ENCODE measurements at places on chromosomes 16 and 17.

- DNase-seq: no peak
Observed at GRCh38 chr17:35051183-35051578, 12.3 kb downstream of the RFFL start.

DNA sequence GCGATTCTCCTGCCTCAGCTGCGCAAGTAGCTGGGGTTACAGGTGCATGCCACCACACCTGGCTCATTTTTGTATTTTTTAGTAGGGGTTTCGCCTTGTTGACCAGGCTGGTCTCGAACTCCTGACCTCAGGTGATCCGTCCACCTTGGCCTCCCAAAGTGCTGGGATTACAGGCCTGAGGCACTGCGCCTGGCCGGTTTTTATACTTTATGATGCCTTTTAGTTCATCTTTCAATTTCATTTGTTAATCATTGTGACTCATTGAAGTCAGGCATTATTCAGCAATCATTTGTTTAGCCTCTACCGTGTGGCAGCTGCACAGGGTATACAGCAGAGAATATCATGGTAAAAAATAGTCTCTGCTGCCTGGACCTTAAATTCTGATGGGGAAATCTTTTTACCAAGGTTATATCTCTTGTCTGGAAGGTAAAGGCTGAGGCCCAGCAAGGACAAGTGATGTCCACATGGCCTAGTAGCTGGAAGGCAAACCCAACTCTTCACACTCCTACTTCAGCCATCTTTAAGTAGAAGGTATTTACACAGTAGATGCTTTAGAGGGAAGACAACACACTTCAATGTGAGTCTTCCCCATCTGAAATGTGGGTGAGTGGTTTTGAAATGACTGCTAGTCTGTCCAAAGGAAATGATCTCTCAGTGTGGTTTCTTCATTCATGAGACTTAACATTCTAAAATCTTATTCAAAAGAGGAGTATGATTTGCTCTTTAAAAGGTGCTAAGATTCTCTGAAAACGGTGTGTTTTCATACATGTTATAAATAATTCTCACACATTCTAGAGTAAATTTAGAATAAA, 2.4 kb downstream of the PRPSAP2 start:
- no peak for DNase-seq

- DNase-seq: no peak
Observed at GRCh38 chr17:7083592-7083991, 3.5 kb upstream of the CLEC10A start.

DNA sequence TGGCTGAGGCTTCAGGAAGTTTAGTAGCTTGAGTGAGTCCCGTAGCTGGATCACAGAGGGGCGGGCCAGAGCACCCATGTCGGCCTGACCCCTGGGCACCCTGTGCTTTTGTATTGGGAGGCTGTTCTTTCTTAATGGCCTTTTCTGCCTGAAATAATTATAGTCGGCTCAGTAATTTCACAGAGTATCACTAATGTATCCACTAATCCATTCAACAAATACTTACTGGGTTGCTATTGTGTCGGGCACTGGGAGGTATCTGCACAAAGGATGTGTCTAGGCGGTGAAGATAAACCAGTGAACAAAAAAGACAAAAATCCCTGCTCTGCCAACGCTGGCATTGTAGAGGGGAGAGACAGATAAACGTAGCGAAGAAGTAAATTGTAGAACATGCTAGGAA, 318.6 kb downstream of the FOXL1 start:
- DNase-seq: no peak

- DNase-seq: no peak
Observed at GRCh38 chr17:82134101-82134500, 36.1 kb upstream of the FASN start.

DNA sequence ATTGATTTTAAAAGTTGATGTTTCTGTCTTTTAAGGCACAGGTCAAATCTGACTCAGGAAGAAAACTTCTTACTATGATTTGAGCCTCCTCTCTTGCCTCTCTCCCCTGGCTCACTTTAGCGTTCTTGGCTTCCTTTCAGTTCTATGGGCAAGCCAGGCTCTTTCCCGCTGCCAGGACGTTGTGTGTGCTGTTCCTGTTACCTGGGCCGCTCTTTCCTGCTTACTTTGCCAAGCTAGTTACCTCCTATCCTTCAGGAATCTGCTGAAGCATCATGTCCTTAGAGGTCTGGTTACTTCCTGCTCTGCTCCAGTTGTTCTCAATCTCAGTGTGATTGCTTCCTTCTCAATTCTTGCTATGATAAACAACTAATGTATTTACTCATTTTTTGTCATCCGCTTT, 1108.5 kb upstream of the EEF2KMT start:
- no peak for DNase-seq

GRCh38 chr16:80735846-80736245, 68.6 kb downstream of the CDYL2 start:
- DNase-seq: no peak

DNA sequence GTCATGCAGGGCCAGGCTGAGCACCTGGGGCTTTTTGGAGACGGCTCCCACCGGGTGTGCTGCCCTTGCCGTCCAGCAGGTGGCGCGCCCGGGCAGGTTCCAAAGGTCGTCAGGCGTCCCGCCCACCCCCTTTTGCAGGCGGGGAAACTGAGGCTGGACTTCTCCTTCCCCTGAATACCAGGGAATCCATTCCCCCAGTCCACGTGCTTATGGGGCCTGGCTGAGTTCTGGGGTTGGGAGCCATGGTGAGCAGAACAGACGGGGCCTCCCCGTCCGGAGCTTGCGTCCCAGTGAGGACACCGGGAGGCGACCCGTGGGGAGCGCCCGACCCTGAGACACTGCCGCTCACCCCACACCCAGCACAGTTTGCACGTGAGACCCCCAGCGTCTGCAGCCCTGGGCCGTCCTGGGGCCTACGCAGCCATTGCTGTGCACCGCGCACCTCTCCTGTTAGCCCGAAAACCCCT, 51.8 kb upstream of the JPH3 start:
- DNase-seq: peak; percentile 26

GRCh38 chr16:89096768-89097391, 3.2 kb downstream of the ACSF3 start:
- no peak for DNase-seq

GRCh38 chr16:60485872-60486489, 1550.3 kb downstream of the CDH8 start:
- no peak for DNase-seq

DNA sequence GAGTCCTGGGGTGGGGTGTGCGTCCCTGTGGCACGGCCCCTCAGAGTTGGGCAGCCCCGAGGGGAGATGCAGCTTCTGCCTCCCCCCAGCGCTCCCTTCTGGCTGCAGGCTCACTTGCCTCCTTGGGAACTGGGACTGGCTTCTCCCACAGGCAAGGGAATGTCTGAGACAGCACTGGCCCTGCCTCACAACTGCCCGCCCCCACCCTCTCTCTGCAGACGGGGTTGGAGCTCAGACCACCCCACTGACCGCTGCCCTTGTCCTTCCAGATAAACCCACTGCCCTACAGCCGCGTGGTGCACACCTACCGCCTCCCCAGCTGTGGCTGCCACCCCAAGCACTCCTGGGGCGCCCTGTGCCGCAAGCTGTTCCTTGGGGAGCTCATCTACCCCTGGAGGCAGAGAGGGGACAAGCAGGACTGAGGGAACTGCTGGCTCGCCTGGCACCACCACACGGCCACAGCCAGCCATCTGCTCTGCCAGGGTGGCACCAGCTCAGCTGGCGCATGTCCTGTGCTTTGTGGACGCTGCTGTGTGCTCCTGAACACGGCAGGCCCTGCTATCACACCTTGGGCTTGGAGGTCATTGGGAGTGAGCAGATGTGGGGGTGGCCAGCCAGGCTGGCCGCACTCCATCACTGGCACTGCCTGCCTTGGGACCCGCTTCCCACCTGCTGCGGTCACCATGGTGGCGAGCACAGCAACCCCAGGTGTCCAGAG, 7.1 kb upstream of the RAB40C start:
- DNase-seq: no peak

- DNase-seq: no peak
Observed at GRCh38 chr16:55408661-55409060, 70.3 kb upstream of the MMP2 start.

GRCh38 chr16:55444754-55445485, 34.1 kb upstream of the MMP2 start:
- DNase-seq: no peak

- no peak for DNase-seq
Observed at GRCh38 chr16:88534638-88535190, 35.5 kb upstream of the ZC3H18 start.

GRCh38 chr17:80026359-80027042, 9.2 kb downstream of the TBC1D16 start:
- no peak for DNase-seq

GRCh38 chr16:57615813-57616212, 12.6 kb upstream of the ADGRG1 start:
- DNase-seq: no peak

DNA sequence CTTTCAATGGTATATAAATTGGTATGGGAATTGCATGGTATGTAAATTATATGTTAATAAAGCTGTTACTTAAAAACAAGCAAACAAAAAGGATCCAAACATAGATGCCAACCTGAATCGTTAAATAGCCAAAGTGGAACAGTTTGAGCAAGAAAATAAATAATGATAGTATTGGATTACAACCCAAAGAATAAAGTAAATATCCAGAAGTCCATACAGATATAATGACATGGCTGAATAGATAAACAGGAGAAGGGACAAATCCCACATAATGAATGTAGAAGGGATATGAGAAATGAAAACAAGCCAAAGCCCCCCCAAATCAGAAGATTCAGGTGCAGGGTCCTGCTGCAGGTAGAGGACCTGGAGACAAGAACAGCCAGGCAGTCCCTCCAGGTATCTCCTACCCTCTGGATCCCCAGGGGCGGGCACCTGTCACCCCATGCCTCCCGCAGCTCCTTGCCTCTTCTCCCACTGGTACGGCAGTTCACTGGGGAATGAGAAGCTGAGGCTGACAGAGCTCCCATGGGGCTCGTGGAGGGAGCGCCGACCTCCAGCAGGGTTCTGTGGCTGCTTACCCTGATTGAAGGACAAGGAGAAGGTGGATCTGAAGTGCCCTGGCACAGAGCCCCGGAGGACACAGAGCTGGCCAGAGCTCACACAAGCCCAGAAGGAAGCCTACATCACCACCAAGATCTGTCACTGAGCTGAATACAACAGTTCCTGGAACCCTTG, 9.9 kb upstream of the LCAT start:
- DNase-seq: no peak

- no peak for DNase-seq
Observed at GRCh38 chr17:50267074-50267841, 7.0 kb upstream of the TMEM92 start.

DNA sequence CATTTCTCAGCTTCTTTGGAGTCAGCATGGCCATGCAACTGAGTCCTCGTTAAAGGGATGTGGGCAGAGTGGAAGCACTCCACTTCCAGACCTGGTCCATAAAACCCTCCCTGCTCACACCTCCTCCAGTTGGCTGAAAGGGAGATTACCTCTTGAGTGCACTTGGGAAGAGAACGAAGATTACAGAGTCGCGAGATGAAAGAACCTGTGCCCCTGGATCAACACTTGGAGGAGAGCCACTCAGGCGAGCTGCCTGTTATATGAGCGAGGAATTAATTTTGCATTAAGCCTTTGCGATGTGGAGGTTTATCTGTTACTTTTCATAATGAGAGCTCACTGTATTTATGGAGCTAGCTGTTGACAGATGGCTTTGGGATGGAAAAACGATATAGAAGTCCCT, 147.9 kb downstream of the MAF start:
- DNase-seq: no peak

GRCh38 chr17:14197586-14197985, 39.1 kb downstream of the CDRT15 start:
- DNase-seq: no peak

- DNase-seq: no peak
Observed at GRCh38 chr17:54063639-54064038, 240.9 kb downstream of the KIF2B start.

- DNase-seq: no peak
Observed at GRCh38 chr17:59437791-59438281, 106.4 kb downstream of the YPEL2 start.

- DNase-seq: peak; percentile 89
Observed at GRCh38 chr16:75095204-75095621, 21.4 kb downstream of the LDHD start.

GRCh38 chr17:48441231-48441711, 11.3 kb upstream of the SKAP1 start:
- no peak for DNase-seq

DNA sequence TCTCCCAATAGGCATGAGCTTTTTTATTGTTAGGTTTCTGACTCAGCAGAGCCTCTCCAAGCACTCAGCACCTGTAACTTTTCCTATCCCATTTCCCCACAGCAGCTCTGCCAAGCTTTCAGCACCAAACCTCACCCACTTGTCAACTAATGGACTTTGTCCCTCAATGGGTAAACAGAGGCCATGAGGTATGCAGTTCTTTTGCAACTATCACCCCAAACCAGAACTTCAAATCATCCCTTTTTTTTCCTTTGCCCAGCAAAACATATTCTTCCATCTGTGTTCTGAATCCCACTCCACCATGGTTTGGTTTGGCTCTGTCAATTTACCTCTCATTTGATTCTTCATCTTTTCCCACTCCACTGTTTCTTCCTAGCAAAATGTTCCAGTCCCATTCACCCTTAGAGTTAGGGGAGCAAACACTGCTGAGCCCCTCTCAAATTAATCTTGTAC, 58.1 kb downstream of the TOX3 start:
- no peak for DNase-seq

- DNase-seq: no peak
Observed at GRCh38 chr16:57017251-57017650, 27.9 kb downstream of the NLRC5 start.

DNA sequence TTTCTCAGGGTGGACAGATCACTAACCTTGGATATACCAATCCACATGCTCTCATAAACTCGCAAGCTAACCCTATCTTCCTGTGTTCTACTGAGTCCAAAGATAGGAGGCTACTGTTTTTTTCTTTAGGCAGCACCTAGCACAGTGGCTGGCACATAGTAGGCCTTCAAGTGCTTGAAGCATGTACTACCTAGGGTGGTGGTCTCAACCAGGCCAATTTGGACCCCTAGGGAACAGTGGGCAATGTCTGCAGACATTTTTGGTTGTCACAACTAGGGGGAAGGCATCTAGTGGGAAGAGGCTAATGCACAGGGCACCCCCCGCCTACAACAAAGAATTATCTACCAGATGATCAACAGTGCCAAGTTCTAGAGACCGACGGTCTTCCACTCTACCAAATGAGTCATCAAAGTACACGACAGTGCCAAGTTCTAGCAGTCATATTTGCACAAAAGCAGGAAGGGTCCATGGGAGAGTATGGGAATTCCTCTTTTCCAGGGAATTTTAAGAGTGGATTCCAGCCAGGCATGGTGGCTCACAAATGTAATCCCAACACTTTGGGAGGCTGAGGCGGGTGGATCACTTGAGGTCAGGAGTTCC, 390.3 kb downstream of the SLC39A11 start:
- peak; percentile 30 for DNase-seq
